ENCODE measurements at places on chromosomes 7 and 10. TPM values are rescaled to one million over a fixed set of nuclear protein-coding genes. Genes with fewer than 3 reads are reported as not detected.

Gene ANXA8
- total RNA-seq, result 0.30 TPM

Gene SGPL1
- total RNA-seq, result 19.7 TPM

Gene SNCG
- not detected for total RNA-seq

- H3K4me3 ChIP-seq, result no peak overlapping the region
- no peaks in the 10 kb centered on the region for H3K27me3 ChIP-seq
- H3K27ac ChIP-seq, result no peak overlapping the region
- no peaks in the 10 kb centered on the region for H3K36me3 ChIP-seq
- H3K4me1 ChIP-seq, result no peaks in the 10 kb centered on the region
Measured at GRCh38 chr10:30826679-30827078, 197.1 kb upstream of the LYZL2 start.

GRCh38 chr7:50199824-50200223 is 104.7 kb upstream of the IKZF1 start:
- peaks cover 45% of the 10 kb centered on the region for H3K4me1 ChIP-seq
- no peak overlapping the region for H3K4me3 ChIP-seq
- peaks cover 5% of the 10 kb centered on the region for H3K27me3 ChIP-seq
- H3K36me3 ChIP-seq, result no peaks in the 10 kb centered on the region
- no peak overlapping the region for H3K27ac ChIP-seq
- no peak for DNase-seq

All from activated CD4-positive, alpha-beta T cell treated with anti-CD3 and anti-CD28 coated beads, Interleukin-2, amount 10 ng/mL, durations not matched to agents 7 days and 5 days (primary cell).